NCI-H1436 treated with DMSO at 0.1 percent for 48 hours (cell line): ENCODE measurements at places on chromosomes 1 and 21.

DNA sequence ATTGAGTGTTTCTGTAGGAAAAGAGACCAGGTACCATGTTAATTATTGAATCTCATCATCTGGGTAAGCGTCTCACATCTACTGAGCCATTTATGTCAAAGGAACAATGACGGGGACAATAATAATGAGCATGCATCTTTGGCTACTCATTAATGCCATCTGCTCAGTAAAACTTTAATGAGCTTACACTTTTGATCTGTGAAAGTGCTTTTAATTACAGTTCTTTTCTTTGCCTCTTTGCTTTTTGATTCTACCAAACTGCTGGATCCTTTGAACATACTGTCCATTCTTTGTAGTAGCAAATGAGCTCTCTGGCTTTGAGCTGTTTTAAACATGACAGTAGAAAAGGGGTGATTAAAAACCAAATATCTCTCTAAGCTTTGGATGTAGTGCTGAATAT lies 181.2 kb upstream of the IVNS1ABP start:
- no peak for DNase-seq

GRCh38 chr1:240474133-240474614 lies 137.8 kb downstream of the GREM2 start:
- no peak for DNase-seq

GRCh38 chr1:65317866-65318653 lies 8.7 kb downstream of the DNAJC6 start:
- DNase-seq = no peak

- no peak for DNase-seq
Measured at GRCh38 chr1:148161053-148161901, 9.2 kb upstream of the NBPF11 start.

- no peak for DNase-seq
Measured at GRCh38 chr1:30754684-30755171, 2.8 kb downstream of the LAPTM5 start.

DNA sequence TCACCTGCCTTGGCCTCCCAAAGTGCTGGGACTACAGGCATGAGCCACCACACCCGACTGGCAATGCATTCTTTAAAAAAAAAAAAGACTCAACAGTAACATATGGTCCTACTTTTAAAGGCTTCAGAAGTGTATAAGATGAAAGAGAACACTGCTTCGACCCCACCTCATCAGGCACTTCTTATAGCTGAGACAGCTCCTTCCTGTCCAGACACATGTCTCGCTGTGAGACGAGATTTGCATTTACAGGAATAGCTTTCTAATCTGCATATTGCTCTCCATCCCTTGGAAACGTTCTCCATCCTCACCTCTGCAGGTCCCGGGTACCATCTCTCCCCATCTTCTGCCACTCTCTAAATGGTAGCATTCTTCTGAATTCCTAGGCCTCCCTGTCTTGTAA lies 6.7 kb downstream of the AZIN2 start:
- DNase-seq = no peak

GRCh38 chr1:169928438-169929209 lies 34.9 kb upstream of the SCYL3 start:
- peak; percentile 4 for DNase-seq

DNA sequence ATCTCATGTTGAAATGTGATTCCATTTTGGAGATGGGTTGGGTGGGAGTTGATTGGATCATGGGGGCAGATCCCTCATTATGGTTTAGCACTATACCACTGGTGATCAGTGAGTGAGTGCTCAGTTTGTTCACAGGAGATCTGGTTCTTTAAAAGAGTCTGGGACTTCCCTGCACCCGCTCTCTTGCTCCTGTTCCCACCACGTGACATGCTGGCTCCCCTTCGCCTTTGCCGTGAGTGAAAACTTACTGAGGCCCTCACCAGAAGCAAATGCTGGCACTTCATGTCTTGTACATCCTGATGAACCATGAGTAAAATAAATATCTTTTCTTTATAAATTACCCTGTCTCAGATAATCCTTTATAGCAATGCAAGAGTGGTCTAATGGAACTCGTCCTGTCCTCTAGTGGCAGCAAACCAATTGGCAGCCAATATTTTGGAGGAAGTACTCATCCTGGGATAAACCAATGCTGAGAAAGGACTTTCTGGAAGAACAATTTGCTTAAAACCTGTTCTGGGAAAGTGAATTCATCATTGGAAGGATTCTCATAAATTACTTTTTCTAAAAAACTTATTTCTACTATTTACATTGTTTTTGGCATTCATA lies 27.8 kb upstream of the CYP4A11 start:
- no peak for DNase-seq

DNA sequence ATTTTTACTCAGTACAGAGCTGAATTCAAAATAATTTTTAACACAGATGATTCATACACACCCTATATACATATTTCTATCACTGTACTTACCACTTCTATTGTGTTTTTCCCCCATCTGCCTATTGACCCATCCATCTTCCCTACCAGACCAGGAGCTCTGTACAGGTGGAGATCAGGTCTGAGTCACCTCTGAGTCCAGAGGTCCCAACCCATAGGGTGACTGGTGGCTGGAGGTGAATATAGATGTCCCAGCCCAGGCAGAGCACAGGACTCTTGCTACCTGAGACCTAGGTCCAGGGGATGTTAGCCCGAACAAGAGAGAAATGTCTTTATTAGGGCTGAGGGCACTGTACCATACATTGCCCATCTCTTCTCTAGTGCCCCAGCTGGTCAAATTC lies 54.8 kb downstream of the DMAP1 start:
- DNase-seq = no peak

- DNase-seq = no peak
Measured at GRCh38 chr21:38837806-38838461, 32.2 kb downstream of the ETS2 start.

GRCh38 chr1:11529330-11529729 lies 50.4 kb downstream of the DISP3 start:
- DNase-seq = no peak

GRCh38 chr1:153771261-153771660 lies 3.9 kb upstream of the SLC27A3 start:
- no peak for DNase-seq

GRCh38 chr1:65821386-65821785 lies 28.7 kb downstream of the PDE4B start:
- DNase-seq = no peak

DNA sequence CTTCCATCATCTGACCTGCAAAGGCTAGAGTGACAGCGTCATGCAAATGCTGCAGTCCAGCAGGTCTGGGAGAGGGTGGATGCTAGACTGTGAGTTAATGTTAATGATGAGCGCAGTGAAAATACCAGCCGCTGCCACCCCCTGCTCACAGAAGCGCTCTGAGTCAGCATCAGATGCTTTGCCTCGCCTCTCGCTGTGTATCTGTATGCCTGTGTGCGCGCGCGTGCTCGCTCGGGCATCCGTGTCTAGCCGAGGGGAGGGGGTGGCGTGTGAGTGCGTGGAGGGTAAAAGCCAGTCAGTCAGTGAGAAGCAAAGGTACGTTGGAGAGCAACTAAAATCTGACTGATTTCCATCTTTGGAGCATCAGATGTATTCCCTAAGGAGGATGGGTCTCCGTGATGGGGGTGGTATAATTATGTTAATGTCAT lies 858.7 kb downstream of the USP25 start:
- peak; percentile 33 for DNase-seq

- no peak for DNase-seq
Measured at GRCh38 chr1:53134961-53135734, 7.3 kb downstream of the SLC1A7 start.

GRCh38 chr1:87938631-87939030 lies 610.0 kb downstream of the LMO4 start:
- DNase-seq = no peak

DNA sequence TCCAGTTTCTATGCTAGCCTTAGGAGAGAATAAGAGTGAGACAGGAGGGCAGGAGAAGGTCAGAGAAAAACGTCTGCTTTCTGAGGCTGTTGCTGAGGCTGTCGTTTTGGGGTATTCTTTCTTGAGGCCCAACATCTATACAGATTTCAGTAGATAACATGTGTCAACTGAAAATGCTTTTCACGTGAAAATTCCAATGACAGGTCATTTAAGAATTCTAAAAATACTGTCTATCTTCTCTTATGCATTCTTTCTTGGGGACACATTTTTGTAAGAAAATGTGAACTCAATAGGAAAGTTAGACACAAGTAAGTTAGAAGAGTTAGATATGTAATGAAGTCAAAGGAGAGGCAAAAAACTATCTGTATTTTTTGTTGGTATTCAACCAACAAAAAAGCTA lies 150.8 kb downstream of the TGFB2 start:
- DNase-seq = no peak

GRCh38 chr1:111624382-111624781 lies 4.8 kb downstream of the RAP1A start:
- DNase-seq = no peak
